Hair follicle dermal papilla cell (primary cell): ENCODE measurements at places on chromosomes 2 and 18. TPM values are rescaled to one million over a fixed set of nuclear protein-coding genes. Genes with fewer than 3 reads are reported as not detected.

The RESP18 gene
- total RNA-seq: not detected in 2 replicates

The HPCAL1 gene
- 66.5 and 85.7 TPM in 2 replicates for total RNA-seq

The MYO5B gene
- under 0.01 and 0.12 TPM in 2 replicates for total RNA-seq

The REG3G gene
- total RNA-seq: not detected in 2 replicates

The TLX2 gene
- not detected in 2 replicates for total RNA-seq
